NCI-H774 (cell line): ENCODE measurements at places on chromosomes 16 and 17.

DNA sequence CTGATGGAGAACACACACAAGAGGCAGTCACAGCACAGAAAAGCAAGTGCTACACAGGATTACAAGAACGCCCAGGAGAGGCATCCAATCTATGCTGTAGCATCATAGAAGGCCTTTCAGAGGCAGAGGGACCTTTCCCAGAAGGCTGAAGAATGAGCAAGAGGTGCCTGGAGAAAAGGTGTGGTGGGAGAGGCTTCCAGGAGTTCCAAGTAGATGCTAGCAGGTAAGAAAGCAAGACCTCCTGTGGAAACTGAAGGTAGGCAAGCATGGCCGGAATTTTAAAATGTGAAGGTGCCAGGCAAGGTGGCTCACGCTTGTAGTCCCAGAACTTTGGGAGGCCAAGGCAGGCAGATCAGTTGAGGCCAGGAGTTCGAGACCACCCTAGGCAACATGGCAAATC lies 2.1 kb downstream of the ARHGAP17 start:
- DNase-seq = no peak

DNA sequence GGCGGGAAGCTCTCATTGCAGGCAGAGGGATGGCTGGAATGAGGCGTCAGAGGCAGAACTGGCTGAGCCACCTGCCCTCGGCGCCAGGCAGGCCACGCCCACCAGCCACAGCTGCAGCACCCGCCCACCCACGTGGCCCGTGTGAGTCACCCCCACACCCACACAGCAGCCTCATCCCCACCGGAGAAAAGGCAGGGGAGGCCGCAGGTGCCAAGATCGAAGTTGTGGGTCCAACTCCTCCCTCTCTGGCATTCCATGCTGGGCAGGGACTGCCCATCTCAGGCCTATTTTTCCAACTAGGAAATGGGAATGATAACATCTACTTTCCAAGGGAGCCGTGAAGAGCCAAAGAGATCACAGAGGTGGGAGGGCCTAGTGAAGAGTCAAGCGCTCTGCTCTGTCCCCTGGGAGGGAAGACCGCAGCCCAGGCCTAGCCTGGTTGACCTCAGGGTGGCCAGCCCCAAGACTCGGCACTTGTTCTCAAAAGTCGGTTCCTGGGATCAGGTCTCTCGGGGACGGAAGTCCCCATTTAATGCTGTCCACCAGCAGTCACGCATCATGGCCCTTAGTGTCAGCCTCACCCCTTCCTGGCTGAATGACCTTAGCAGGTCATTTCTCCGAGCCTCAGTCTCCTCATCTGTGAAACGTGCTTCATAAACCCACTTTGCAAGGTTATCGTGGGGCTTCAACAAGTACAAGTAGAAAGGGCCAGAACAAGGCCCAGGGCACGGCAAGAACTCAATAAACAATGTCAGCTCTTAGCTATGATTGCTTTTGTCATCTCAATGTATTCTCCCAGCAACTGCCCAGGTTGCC lies at the start of gene TRPV3:
TSS of gene TRPV3 (minus strand) at position 45 of the 816 bp plus-strand sequence. CDS start 2,962 bp downstream, outside the sequence.
- no peak for DNase-seq

DNA sequence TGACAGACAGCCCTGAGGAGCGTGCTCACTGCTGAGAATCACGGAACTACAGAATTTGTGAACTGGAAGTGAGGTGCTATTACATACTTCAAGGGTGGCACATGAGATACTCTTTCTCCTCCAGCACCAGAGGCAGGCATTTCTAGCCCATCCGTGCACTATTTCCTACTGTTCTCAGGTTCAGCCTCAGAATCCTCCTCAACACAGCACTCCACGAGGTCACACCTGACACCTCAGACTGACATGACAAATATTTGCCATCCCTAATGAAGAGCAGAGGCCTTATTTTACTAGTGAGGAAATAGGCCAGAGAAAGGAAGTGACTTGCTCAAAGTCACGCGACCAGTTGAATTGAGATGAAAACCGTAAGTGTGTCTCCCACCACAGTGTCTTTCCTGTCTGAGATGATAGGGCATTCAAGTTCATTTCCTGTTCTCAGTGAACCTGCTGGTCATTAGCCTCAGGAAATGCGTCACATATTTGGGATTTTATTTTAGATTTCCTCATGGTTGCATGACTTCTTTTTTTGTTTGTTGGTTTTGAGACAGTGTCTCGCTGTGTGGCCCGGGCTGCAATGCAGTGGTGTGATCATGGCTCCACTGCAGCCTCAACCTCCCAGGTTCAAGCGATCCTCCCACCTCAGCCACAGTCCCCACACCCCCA lies 23.6 kb downstream of the SEZ6 start:
- no peak for DNase-seq

DNA sequence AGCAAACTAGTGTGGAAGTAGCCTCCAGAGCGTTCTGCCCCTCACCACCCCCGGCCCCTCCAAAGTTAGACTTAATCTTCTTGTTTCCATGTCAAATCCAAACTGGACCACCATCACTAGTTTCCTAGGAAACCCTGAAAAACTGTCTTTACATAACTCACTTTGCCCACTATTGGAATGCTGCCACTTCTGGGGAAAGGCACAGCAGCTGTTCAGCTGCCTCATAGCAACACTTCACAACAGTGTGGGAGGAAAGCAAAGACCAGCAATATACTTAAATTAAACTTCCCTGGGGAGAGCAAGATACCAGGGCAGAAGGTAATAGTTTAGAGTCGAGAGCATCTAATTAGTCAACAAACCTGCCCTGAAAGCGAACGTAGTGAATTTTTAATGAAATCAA lies 452.2 kb downstream of the KCNJ2 start:
- peak; percentile 14 for DNase-seq

DNA sequence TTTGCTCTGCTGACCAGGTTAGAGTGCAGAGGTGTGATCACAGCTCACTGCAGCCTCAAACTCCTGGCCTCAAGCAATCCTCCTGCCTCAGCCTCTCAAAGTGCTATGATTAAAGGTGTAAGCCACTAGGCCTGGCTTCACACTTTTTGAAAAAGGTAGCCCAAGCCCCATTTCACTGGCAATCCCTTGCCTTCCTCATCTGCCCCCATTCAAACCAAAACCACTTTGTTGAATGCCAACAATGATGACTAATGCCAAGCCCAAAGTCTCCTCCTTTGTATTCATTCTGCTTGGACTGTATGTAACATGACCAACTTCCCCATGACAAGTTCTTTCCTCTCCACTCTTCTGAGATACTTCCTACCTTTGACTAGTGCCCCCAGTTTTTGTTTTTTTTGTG lies 33.1 kb downstream of the N4BP1 start:
- DNase-seq = no peak

DNA sequence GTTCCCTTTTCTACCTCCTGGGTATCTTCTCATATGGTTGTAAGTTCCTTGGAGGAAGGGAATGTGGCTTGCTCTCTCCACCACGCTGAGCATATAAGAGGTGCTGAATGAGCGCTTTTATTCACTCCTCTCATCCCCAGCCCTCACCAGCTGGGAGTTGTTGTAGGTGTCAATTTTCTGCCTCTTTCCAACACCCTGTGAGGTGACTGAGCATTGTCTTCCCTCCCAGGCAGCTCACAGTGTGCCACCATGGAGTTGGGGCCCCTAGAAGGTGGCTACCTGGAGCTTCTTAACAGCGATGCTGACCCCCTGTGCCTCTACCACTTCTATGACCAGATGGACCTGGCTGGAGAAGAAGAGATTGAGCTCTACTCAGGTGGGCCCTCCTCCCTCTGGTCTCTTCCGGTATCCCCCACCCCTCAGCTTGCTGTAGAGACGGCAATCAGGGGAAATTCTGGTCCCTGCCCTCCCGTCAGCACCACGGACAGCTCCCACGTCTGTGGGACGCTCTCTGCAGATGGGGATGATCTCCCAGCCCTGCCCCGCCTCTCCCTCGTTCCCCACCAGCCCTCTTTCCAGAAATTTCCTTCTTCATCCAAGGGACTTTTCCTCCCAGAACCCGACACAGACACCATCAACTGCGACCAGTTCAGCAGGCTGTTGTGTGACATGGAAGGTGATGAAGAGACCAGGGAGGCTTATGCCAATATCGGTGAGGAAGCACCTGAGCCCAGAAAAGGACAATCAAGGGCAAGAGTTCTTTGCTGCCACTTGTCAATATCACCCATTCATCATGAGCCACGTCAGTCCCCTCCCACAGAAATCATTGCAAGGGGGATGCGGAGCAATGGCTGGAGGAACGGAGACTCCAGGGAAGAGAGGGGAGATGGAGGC lies 18.3 kb downstream of the CIITA start:
- no peak for DNase-seq

- DNase-seq = no peak
These were observed 55.3 kb downstream of the TBX4 start for GRCh38 chr17:61507383-61508066.

- DNase-seq = no peak
These were observed 44.7 kb upstream of the MEAK7 start for GRCh38 chr16:84548971-84549844.
